Myocyte (in vitro differentiated cells): ENCODE measurements at places on chromosomes 2 and 18. TPM values are rescaled to one million over a fixed set of nuclear protein-coding genes. Genes with fewer than 3 reads are reported as not detected.

The MBP gene
- total RNA-seq: 3.2 and 7.2 TPM in 2 replicates

The RNASEH1 gene
- 30.6 and 32.9 TPM in 2 replicates for total RNA-seq

The COA5 gene
- 49.4 and 52.4 TPM in 2 replicates for total RNA-seq

The RTN4 gene
- 808 and 1,025 TPM in 2 replicates for total RNA-seq

The CCDC74B gene
- 3.5 and 9.8 TPM in 2 replicates for total RNA-seq

GRCh38 chr2:3647831-3648651, 10.0 kb upstream of the ALLC start:
- no peak for DNase-seq

GRCh38 chr2:239175181-239175580, 225.6 kb downstream of the HDAC4 start:
- no peak for DNase-seq

GRCh38 chr2:105144152-105144940, 97.2 kb upstream of the GPR45 start:
- DNase-seq: no peak

DNA sequence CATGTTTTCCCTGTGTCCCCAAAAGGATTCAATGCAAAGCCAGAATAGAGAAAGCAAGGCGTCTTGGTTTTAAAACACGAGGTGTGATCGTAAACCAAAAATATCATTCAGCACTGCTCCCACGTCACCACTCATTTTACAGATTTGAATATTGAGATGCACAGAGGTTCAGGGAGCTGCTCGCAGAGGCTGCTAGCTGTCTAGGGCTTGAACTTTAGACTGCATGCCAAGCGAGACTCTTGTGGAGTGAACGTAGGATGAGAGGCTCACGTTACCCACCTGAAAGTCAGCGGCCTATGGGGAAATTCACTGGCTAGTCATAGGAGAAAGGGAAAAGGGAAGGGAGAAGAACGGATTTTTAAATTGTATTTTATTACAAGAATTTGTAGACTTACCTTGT, 130.1 kb downstream of the MBP start:
- no peak for DNase-seq

DNA sequence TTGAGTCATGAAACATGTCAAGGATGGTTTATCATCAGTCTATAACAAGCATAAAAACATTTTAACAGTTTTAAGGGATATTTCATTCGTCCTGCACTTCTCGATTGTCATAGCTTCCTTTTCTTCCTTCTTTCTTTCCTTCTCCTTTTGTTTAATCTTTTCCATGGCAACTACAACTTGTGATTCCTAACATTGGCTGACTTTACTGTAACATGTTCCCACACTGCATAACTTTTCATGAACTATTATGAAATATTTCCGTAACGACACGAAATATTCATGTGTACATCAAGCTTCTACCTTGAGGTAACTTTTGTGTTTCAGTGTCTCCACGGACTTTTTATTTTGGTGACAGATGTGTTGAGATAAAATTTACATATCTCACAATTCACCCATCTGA, 134.4 kb downstream of the ACTR3 start:
- no peak for DNase-seq

DNA sequence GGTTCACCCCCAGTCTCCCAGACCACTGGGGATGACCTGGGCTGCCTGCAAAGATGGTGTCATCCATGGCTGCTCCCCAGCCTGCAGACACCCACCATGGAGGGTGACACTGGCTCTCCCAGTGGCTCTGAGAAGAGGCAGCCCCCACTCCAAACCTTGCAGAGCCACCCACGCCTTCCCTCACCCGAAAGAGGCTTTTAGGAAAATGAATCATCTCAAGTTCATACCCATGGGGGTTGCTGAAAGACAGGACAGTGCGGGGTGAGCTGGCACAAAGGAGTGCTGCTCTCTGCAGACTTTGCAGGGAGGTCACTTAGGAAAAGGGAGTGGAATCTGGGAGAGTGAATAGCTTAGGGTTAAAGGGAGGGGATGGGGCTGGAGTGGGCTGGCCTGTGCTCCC, 36.4 kb downstream of the MPHOSPH10 start:
- no peak for DNase-seq

DNA sequence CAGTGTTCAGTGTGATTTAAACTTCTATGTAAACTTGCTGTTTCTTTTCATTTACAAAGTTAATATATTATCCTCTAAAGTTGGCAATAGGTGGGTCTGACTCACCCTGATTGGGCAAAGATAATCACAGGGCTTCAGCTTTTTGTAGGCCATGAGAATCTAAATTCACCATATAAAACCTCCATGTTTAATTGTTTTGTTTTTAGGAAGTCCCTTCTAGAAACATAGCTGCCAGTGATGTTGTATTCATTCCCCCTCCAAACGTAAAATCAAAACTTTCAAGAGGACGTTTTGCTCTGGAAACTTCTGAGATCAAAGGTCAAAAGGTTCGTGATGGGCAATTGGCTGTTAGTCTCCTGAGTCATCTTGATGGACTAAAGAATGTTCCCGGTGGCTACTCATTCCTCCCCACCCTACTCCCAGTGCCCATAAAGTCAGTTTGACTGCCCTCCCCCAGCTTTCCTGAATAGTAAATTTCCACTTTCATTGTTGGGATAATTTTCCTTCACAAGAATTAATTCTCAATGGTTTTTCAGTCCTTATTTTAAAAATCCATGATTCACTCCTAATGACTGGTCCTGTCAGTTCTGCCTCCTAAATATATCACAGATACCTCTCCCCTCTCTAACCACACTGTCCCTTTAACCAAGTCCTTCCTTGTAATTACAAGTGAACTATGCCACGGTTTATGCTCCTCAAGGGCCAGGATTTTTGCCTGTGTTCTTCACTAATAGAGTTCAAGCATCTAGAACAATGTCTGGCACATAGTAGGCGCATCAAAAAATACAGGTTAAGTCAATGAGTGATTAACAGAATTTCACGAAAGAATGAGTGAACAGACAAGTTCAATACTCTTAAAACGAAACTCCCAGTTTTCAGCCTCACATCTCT, 164.4 kb upstream of the VRK2 start:
- DNase-seq: peak; percentile 70

- DNase-seq: no peak
These were observed 306.2 kb downstream of the ALK start for GRCh38 chr2:29615183-29615582.

- peak; percentile 88 for DNase-seq
These were observed 30.7 kb upstream of the PTMA start for GRCh38 chr2:231677632-231678104.

- no peak for DNase-seq
These were observed 86.6 kb downstream of the COL6A3 start for GRCh38 chr2:237327175-237327950.

- DNase-seq: no peak
These were observed 155.2 kb downstream of the IRS1 start for GRCh38 chr2:226644399-226644865.

DNA sequence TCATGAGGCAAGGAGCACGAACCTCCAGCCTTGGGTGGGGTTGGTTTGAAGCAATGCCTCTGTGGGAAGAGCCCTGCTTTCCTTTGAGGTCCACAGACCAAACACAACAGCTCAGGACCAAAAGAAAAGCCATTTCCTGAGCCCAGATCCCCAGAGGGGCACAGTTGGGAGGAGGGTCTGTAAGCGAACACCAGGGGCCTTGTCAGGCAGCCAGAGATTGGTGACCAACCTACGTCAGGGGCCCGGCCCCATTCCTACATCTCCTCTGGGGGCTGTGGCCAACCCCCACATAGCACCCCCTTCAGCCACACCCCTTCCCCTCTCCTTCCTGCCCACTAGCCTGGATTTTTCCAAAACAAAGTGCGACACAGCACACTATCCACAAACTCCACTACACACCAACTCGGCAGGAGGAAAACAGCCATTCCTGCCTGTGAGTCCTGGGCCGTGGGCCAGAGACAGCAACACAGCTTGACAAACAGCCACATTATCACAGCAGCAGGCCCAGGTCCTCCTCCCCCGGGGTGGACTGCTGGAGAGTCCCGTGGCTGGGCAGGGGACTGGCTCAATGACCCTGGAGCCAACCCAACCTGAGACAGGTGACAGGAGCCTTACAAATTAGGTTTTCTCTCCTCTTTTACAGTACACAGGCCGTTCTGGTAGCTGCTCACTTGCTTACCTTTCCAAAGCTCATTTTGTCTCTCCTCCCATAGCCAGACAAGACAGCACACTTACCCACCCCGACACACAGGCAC, 98.8 kb downstream of the TNS1 start:
- no peak for DNase-seq

GRCh38 chr18:12005538-12006487, 24.5 kb downstream of the IMPA2 start:
- DNase-seq: no peak

DNA sequence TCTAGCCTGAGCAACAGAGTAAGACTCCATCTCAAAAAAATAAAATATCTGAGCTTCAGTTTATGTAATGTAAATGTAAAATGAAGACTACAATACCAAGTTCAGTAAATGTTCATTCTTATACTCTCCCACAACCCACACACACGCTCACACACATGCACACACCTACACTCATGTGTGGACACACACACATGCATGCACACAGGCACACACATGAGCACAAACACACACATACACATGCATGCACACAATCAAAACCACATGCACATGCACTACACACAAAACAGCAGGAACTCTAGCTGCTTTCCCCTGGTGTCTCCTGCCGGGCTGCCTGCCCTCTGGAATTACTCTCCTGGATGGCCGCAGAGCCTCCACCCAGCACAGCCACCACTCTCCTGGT, 90.6 kb downstream of the GFPT1 start:
- DNase-seq: no peak

DNA sequence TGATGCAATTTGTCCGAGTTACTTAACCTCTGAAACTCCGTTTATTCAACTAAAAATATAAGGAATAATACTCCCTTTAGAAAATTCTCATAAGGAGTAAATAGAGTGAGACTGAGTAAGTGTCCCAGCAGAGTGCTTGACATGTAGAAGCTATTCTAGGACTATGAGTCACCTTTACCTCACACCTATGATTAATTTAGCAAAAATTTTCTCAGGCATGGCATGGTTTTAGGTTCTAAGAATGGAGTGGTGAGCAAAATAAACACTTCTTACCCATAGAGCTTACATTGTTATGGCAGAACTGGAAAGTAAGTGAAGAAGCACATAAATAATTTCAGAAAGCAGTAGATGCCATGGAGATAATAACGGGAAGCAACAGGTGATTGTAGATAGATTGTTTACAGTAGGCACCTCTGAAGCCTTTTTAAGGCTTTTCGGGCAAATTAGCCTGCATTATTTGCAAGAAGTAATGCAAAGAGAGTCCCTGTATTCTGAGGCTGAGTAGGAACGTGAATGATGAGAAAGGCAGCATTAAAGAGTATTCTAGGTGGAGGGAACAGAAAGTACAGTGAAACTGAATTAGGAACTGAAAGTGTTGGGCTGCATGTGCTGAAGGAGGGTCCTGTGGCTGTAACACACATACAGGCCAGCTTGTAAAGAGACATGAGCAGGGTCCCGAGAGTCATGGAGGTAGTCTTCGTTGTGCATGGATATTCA, 209.2 kb downstream of the ZNF407 start:
- peak; percentile 45 for DNase-seq

DNA sequence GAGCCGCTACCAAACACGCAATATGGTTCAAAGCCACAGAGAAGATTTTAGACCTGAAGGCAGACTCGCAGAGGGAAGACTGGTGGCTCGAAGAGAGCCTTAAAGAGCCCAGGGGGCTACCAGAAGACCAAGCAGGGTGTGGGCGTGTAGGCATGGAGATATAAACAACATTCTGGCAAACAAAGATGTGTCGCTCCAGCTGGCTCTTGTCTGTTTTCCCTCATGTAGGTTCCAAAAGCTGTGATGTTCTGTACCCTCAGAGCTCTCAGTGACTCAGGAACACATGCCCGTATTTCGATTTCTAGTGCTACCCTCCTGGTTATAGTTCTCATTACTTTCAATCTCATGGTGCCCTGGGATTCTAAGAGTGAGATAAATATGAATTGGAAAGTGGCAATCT, 44.5 kb downstream of the DOCK10 start:
- DNase-seq: peak; percentile 69

DNA sequence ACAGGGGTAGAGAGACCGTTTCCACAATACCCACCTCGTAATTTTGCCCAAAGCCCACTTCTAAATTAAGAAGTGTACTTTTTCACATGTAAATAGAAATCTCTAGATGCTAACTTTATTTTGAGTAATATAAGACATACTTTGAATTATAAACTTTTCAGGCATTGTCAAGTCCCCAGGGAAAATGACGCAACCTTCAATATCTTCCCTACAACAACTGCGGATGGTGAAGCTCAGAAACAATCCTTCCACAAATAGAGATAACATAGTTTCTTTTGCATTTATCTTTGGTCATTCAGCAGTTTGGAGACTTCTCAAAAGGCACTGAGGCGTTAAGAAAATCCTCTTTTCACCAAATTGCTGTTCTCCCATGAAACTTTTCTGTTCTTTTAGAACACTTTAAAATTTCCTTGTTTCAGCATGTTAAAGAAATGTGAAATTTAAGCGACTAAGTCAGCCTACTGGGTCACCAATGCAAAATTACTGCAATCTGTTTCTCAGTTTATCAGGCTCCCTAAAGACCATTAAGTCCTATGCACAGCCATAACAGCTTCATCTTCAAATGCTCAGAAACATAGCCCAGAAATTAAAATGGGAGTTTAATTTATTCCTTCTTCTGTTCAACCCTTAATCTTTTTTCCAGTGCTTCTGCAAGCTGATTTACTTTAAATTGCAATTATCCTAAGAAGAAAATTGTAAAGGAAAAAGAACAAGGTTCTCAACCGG, 118.3 kb upstream of the DNAJC10 start:
- DNase-seq: no peak

DNA sequence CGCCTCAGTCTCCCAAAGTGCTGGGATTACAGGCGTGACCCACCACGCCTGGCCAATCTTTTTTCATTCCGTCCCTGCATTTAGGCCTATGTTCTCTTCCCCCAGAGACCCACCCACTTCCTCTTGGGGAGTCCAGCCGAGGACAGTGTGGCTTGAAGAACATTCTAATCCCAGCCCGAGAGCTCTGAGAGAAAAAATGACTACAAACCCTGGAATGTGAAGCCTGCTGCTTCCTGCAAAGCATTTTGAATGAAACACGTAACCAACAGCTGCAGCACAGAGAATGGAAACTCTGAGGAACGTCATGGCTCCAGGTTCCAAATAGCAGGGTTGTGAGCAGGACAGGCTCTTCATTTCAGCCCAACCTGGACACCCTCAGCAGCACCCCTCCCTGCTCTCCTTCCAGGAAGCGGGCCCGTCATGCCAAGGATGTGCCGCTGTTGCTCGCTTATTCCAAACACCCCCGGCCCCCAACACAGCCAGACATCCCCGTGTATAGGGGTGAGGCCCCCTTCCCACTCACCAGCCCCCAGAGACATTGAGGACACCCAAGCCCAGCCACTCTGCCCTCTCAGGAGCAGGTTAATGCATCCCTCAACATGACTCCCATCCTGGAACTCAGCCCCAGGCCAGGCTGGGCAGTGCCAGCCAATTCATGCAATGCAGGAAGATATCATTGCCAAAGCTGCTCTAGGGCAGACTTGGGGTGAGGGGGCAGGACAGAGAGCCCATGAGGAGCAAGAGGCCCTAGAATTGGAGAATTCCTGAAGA, 139.8 kb downstream of the ZFP36L2 start:
- peak; percentile 99 for DNase-seq
